SK-N-MC (cell line): ENCODE measurements at places on chromosomes 5 and 9.

DNA sequence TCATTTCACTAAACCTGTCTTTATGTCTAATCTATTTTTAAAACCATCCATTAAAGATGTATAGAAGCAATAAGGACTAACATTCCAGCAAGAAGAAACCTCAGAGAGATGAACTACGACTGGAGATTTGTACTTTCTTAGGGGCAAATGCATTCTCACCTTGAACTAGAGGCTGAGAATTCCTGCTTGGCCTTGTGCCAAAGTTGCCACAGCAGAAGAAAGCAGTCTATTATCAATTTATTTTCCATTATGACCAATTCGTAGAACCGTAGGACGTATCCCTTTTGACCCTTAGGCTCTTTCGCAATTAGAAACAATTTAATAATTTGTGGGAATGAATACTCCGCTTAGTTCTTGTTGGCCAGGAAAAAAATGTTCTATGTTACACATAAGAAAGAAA lies 1647.4 kb upstream of the CDH9 start:
- no peak for DNase-seq

- no peak for DNase-seq
Measured at GRCh38 chr5:15717001-15717400, 217.0 kb downstream of the FBXL7 start.

DNA sequence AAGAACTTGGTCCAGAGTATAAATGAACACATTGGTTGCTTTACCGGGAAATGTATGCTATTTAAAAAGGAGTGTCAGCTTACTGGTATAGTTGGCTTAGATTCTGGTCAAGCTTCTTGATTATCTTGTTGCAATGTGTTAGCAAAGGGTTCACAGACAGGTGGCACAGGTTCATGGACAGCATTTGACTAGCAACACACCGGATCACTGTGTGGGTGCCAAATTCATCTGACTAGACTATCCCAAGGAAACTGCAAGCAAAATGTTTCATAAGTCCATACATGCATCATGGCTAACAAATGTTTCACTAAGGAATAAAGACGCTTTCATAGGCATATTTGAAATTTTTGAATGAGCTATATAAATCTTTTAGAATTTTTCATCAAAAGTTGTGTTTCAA lies 274.1 kb downstream of the PLK2 start:
- DNase-seq, result no peak

DNA sequence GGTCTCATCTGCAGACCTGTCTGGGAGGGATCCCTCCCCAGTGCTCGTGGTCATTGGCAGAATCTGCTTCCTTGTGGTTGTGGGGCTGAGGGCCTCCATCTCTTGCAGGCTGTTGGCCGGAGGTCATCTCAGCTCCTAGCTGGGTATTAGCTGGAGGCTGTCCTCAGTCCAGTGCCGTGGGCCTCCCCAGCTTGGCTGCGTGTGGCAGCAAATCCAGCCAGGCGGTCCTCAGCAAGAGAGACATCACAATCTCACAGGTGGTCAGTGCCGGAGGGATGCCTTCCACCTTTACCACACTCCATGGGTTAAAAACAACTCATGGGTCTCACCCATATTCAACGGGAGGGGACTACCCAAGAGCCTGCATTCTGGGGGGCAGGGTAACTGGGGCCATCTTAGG lies 155.5 kb downstream of the RXRA start:
- no peak for DNase-seq

DNA sequence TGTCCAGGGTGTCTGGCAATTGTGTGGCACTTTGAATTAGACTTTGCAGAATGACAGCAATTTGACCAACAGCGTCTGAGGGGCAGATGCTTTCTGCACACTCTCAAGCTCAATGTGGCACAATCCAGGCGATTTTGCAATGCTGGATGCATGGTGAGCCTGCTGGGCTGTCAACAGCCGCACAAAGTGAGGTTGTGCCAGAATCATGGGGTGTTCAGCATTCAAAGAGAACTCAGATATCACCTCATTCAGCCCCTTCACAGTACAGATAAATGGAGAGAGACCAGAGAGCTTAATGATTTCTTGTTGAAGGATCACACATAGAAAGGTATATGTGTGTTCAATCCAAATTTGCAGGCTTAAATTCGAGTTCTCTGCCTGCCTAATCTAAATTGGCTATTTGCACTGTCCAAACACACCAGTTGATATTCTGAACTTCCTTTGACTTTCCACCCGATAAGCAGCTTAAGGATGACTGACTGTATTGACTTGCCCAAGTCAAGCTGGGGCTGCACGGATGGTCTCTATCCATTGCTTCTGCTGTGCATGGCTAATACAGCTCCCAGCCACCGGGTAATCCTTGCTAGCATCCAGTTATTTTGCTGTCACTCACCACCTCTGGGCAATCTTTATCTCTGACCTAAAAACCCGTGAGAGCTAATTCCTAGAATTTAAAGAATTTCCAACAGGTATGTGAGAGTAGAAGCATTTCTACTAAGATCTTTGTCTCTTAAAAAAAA lies 157.9 kb upstream of the TAS2R1 start:
- no peak for DNase-seq

DNA sequence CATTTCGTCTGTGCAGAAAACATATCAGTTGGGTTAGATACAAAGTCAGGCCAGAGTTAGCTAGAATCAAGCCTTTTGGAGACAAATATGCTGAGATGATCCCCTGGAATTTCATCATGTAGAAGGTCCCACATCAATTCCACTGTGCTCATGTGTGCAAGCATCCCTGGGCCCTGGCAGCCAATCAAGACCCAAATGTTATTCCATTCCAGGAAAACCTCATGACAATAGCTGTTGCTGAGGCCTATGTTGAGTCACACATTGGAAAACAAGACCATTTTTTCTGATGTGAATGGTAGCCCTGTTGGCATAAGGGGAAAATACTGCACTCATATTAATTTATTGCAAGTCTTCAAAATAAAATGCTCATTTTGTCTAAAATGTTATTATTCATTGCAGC lies 11.5 kb downstream of the SPOCK1 start:
- no peak for DNase-seq

DNA sequence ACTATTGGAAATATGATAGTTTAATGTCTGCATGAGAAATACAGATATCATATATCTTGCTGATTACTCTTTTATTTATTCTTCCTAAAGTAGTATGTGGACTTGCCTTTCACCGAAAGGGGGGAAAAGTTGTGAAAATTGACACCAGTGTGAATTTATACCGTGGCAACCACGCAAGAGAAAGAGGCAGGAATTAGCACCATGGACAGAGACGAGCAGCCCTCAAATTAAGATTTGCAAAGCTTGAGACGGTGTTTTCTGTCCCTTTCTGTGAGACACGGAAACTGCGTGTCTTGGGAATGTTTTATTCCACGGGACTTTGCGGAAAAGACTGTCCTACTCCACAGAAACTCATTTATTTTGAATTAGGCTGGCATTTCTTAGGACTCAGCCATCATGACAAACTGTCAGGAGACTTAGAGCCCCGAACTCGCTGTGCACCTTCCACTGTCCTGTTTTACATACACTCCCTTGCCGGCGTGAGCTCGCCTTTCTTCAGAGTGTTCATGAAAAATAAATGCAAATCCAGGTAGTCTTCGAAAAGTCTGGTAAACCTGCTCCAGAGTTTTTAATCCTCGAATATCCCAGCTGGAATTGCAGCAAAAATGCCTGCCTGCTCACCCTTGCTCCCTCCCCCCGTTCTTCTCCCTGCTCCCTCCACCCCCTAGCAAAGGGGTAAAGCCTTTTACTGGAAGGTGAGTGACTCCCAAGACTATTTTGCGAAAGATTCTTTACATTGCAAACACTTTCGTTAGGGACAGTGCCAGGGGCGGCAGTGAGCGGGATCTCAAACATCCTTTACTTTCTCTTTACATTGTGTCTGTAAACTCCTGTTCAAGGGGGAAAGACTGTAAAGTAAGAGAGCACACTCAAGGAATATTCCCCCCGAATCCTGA lies 3.8 kb upstream of the ELAVL2 start:
- DNase-seq, result no peak

DNA sequence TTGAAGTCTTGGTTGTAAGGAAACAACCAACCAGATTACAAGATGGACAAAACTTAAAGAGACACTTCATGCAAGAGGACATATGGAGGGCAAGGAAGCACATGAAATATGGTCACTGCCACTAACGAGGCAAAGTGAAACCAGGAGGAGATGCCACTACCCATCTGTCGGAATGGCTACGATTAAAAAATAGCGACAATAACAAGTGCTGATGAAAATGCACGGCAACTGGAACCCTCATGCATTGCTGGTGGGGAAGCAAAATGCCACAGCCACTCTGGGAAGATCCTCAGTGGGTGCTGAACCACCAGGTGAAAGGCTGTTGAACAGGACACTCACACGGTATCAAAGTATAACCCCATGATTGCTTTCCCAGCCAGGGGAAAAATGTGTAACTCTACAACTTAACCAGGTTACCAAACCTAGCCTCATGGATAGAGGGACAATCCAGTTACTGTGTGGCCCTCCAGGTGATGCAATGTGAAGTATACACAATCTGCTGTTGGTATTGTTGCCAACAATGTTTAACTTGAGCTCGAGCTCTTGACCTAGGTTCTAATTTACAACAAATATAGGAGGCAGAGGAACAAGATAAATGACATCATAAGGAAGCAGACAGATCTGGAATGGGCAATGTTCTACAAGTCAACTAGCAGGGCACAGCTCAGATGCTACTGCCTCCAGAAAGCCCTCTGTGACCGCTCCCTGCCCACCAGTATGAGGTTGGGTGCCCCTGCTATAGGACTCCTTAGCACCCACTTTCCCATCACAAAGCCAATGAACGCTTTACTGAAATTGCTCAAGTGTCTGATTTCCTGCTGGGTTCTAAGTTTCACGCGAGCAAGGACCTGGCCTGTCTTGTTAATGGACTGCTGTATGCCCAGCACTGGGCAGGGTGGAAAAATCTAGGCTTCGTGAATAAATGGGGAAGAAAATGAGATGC lies 25.8 kb downstream of the SH3PXD2B start:
- DNase-seq, result no peak
